ENCODE measurements at places on chromosomes 12 and 14.

- peak; percentile 31 for DNase-seq
Measured at GRCh38 chr14:21917699-21918436, 244.2 kb upstream of the OR4E1 start.

GRCh38 chr12:5429741-5430557, 2.0 kb upstream of the NTF3 start:
- no peak for DNase-seq

- DNase-seq, result no peak
Measured at GRCh38 chr12:25828188-25828587, 130.3 kb upstream of the RASSF8 start.

GRCh38 chr14:26206640-26207039, 391.2 kb downstream of the NOVA1 start:
- DNase-seq, result no peak

DNA sequence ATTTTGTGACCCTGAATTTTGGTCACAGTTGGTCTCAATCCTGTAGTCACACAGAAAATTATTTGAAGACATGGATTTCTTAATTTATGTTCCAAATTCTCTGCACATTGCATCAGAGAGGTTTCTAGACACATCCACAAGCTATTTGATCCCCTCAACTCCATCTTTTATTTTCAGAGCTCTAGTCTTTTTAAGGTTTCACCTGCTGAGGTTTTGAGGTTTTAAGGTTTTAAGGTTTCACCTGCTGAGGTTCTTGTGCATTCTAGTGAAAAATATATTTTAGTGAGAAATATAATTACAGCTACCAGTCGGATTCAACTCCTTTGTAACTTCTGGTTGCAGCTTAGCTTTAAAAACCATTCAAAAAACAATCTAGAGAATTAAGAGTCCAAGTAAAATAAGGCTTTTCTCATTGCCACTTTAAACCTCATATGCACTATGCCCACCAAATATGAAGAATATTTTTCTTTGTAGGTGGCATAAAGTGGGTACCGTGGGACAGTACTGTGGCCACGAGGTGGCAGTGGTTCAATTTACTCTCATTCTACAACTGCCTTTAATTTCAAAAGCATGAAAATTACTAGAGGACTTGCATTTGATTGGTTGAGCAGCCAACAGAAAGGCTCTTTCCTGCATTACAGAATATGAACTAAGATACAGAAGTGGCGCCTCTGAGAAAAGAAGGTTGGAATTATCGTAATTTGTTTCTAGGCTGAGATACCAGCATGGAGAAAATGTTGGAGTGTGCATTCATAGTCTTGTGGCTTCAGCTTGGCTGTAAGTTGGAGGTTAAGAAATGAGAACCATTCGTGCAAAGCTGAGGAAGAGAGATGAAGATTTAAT, 366.5 kb upstream of the OR4E1 start:
- DNase-seq, result peak; percentile 18

DNA sequence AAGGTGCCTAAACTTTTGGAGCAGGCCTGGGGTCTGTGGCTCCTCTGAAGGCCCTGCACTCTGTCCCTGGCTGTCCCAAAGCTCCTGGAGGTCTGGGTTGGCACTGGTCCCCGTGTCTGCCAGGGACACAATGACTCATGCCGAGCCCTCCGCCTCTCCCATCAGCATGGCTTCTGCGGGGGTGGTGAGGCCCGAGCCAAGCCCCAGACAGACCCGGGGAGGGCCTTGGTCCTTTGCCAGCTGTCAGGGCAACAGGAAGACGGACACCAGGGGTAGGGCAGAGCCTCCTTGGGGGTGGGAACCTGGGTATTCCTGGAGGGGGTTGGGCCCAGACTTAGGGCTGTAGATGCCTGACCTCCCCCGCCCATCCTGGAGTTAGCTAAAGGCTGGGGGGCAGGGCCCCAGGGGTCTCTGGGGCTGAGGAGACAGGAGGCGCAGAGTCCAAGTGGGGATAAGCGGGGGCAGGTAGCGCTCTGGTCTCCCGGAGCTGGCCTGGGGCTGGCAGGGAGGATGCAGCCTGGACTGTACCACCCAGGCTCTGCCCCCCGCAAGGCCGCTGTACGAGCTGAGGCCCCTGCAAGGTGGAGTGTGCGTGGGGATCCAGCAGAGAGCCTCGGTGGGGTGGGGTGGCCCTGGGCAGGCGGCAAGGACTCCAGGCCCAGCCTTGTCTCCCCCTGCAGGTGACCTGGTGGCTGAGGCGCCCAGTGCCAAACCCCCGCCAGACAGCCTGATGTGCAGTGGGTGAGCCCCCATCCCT, 16.4 kb upstream of the PUS1 start:
- peak; percentile 57 for DNase-seq

- DNase-seq, result no peak
Measured at GRCh38 chr14:32350020-32350419, 20.9 kb downstream of the AKAP6 start.

DNA sequence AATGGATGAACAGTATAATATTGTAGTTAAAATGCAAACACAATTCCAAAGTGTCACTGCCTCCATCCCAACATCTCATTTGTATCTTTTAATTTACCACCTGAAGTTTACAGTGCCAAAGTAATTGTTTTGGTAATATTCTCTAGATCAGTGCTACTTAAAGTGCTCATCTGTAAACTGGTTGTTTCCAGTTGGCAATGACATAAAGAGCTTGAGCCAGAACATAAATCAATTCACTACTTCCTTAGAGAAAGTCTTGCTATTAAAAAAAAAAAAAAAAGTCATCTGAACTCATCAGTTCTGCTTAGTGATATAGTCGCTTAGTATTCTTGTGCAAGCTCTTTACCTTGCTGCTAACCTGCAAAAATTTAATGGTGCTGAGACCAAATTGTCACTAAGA, 16.4 kb downstream of the PLCZ1 start:
- DNase-seq, result no peak

- no peak for DNase-seq
Measured at GRCh38 chr12:102010265-102010994, 51.4 kb downstream of the WASHC3 start.

Data from HCT116 (cell line).